Activated effector memory CD4-positive, alpha-beta T cell treated with anti-CD3 and anti-CD28 coated beads, Interleukin-2, amount 50 U/mL, for 16 hours (primary cell): ENCODE measurements at places on chromosomes 11 and 22.

GRCh38 chr11:118953265-118953664 lies 2.8 kb upstream of the UPK2 start:
- DNase-seq: no peak

DNA sequence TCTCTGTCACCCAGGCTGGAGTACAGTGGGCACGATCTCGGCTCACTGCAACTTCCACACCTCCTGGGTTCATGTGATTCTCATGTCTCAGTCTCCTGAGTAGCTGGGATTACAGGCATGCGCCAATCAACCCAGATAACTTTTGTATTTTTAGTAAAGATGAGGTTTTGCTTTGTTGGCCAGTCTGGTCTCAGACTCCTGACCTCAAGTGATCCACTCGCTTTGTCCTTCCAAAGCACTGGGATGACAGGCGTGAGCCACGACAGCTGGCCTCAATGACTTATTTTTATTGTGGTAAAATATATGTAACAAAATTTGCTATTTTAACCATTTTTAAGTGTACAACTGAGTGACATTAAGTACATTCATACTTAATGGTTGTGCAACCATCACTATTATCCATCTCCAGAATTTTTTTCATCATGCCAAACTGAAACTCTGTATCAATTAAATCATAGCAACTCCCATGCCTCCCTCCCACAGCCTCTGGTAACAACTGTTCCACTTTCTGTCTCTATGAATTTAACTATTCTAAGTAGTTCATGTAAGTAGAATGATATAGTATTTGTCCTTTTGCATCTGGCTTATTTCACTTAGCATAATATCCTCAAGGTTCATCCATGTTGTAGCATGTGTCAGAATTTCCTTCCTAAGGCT lies 50.7 kb upstream of the CWF19L2 start:
- DNase-seq: no peak

DNA sequence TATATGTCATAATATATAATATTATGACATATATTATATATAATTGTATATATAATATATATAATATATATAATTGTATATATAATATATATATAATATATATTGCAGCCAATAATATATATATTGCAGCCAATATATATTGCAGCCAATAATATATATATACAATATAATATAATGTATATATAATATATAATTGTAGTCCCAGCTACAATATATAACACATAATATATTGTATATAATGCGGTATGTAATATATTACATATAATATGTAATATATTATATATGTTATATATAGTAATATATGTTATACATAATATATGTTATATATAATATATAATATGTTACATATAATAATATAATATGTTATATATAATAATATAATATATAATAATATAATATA lies 5.8 kb upstream of the CELF1 start:
- no peak for DNase-seq

DNA sequence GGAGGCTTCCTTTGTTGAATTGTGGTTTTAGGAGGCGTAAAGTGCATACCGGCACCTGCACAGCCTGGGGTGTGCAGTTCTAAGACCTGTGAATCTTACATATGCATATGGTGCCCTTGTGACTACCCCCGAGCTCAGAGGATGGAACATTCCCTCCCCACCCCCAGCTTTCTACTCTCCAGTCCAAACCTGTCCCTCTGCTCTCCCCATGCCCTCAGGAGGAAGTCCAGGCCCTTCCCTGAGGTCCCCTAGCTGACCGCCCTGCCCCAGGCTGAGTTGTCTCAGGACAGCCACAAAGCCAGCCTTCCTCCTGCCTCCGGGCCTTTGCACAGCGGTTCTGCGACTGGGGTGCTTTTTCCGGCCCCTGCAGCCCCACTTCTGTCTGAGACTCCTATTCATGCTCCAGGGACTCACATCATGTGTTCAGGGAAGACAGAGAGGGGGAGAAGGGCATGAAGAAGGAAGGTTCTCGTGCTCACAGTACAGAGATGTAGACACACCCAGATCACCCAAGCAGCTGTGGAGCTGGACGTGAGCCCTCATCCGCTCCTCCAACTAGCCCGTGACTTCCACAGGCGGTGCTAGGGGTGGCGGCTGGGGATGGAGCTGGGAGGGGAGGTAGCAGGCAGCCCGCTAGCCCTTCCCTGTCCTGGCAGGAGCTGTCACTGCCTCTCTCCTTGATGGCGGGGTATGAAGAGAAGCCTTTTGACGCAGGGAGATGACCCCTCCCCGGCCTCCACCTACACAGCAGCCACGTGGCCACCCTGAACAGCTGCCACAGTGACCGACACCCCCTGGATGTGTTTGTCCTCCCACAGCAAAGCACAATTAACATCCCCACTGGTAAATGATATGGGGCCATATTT lies 50.8 kb downstream of the FLRT1 start:
- no peak for DNase-seq

DNA sequence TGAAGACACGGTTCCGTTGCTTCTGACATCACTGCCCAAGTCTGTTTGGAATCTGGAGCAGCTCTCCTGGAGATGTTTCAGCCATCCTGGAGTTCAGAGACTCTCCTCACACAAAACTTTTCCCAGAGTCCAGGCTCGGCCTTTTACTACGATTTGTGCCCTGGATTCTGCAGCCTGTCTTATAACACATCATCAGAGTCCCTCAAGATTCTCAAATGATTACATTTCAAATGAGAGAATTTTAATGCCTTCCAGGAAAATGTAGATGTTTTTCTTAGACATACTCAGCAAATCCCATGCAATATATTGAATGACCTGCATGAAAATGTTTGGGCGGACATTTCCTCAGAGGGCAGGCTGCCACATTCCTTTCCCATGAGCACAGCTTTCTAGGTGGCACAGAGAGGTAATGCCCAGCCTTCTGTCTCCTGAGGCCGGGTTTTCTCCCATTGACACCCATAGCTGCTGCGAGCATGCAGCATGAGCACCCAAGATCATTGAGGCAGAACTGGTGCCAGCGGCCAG lies 129.1 kb downstream of the SNX19 start:
- DNase-seq: no peak

GRCh38 chr22:38631724-38632123 lies 24.5 kb downstream of the FAM227A start:
- no peak for DNase-seq

GRCh38 chr22:24185501-24186351 lies 4.4 kb downstream of the SUSD2 start:
- no peak for DNase-seq

GRCh38 chr11:75052457-75052856 lies 44.2 kb downstream of the OR2AT4 start:
- no peak for DNase-seq

DNA sequence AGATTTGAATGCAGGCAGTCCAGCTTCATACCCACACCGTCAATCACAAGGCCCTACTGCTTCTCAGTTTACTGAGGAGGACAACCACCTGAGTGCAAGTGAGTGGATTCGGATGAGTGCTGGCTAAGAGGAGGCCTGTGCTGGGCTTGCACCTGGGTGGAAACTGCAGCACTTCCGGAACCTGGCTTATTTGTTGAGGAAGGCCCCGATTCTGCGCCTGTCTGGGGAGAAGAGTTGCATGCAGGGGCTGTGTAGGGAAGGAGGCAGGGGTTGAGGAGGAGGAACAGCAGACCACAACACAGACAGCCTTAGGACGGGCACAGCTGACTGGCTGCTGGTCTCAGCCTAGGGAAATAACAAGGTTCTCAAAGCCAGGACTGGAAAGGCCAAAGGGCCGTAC lies 20.8 kb downstream of the ABTB2 start:
- no peak for DNase-seq

DNA sequence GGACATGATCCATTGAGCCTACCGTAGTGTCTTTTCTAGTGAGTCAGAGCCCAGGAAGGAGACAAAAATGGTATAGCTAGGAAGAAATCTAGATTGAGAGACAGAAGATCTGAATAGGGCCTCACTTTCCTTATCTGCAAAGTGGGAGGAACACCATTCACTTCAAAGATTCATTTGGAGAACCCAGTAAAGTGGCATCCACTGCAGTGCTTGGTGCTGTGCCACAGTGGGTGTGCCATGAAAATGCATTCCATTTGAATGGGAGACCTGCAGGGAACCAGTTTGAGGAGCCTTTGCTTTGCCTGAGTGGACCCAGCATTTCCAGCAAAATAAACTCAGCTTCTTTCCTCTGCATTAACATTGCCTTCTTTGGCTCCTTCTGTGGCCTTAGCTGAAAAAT lies 470.5 kb upstream of the CADM1 start:
- no peak for DNase-seq

DNA sequence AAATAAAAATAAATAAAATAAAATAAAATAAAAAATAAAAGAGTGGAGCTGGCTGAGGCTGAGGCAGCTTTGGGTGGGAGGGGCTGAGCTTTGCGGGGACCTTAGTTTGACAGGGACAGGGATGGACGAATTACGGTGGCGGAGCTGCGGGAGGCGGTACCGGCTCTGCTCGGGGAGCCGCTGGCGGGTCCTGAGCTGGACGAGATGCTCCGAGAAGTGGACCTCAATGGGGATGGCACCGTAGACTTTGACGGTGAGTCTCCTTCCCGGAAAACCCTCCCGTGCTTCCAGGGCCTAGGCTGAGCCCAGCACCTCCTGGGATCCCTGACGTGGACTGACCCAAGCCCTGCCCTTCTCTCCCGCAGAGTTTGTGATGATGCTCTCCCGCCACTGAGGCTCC lies 3.1 kb downstream of the CABP4 start:
- no peak for DNase-seq

- DNase-seq: no peak
Measured at GRCh38 chr11:79259800-79260199, 181.0 kb downstream of the TENM4 start.

DNA sequence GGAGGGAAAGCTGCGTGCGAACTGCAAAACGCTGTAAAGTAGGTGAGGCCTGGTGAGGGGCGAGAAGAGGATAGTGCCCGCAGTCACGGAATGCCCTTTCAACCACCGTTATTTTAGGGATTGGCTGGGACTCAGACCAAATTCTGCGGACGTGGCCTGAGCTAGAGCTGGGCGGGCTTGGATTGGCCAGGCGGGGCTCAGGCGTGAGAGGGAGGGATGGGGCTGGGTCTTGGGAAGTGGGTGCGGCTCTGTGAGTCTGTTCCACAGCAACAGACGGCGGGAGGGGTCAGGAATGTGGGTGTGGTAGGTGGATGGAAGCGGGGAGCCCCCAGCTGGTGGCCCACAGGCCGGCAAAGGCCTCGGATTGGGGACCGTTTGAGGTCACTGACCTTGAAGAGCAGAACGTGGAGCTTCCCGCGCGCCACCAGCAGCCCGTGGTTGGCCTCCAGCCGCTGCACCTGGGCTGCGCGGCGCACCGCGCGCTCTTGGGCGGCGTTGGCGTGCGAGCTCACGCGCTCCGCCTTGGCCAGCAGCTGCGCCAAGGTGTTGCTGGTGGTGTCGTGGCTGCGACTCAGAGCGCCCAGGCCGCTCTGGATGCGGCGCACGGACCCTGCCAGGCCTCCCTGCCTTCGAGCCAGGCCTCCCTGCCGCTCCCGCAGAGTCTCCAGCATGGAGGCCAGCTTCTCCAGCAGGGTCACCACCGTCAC lies 444 bp downstream of the CAVIN3 start:
- DNase-seq: peak; percentile 64

GRCh38 chr11:68938088-68938487 lies 34.4 kb downstream of the IGHMBP2 start:
- DNase-seq: no peak

DNA sequence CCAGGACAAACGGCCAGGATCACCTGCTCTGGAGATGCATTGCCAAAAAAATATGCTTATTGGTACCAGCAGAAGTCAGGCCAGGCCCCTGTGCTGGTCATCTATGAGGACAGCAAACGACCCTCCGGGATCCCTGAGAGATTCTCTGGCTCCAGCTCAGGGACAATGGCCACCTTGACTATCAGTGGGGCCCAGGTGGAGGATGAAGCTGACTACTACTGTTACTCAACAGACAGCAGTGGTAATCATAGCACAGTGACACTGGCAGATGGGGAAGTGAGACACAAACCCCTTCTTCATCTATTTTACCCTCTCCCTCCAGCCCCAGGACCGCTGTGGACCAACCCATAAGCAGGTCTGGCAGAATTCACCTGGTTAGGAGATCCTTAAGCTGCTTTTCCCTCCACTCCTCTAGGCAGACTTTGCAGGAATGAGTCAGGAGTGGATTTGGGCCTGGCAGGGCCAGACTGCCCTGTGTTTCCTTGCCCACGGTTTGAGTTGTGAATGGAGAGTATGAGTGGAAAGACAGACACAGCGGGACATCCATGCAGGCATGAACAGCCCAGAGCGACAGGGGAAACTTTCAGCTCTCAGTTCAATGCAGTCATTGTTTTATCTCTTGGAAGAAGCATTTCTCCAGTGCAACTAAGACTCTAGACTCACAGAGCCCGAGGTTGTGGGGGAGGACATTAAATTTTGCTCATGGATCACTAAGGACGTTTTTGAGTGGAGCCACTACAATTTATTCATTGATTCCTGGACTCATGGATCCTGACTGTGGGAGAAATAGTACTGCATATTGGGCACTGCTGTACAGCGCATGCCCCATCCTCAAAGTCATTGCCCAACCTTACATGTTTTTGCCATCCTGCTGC lies 75.3 kb upstream of the IGLL5 start:
- DNase-seq: no peak

DNA sequence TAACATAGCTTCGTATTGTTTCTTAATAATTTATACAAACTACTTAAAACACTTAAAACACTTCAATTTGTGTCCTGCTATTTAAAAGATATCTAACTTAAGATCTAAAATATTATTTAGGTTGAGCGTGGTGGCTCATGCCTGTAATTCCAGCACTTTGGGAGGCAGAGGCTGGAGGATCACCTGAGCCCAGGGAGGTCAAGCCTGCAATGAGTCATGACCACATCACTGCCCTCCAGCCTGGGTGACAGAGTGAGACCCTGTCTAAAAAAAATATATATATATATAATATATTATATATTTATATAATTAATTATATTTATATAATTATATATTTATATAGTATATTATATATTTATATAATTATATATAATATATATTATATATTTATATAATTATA lies 4.2 kb upstream of the CTR9 start:
- DNase-seq: no peak

DNA sequence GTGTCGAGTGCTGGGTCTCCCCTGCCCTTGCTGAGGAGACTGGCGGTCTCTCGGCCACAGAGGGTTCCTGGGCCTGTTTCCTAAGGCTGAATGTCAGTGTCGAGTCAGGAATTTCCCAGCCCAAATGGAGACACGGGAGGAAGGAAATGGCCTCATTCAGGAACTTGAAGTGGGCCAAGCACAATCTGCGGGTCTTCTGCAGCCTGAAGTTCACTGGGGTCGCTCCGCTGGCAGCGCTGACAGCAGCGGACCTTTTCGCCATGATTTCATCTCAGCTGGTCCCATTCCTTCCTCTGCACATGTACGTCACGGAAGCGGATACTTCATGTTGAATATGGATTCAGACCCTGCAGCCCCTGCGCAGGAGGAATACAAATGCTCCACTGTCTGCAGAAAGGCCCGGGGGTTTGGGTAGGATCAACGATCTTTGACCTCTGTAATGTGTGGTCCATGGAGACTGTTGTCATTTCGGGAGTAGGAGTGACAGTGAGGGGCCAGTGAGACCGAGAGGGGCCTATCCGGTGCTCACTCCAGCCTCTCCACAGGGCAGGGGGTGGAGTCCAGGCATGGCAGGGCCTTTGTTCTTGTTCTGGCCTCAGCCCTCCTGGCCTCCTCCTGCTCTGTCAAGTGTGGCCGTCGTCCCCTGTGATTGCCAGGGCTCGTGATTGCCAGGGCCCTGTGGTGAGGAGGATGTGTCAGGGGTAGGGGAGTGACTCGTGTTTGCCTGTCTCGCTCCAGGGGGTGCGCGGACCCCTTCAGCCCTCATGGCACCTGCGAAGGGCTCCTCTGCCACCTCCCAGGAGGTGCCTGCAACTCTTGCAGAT lies 402.3 kb downstream of the TBC1D22A start:
- DNase-seq: peak; percentile 39

- DNase-seq: peak; percentile 95
Measured at GRCh38 chr11:62786318-62787004, 741 bp upstream of the TMEM179B start.
